ENCODE measurements at places on chromosomes 5 and 9.

GRCh38 chr9:114302727-114303126, 20.2 kb upstream of the ORM1 start:
- DNase-seq = no peak

GRCh38 chr5:123976379-123977033, 464.5 kb downstream of the CSNK1G3 start:
- DNase-seq = no peak

DNA sequence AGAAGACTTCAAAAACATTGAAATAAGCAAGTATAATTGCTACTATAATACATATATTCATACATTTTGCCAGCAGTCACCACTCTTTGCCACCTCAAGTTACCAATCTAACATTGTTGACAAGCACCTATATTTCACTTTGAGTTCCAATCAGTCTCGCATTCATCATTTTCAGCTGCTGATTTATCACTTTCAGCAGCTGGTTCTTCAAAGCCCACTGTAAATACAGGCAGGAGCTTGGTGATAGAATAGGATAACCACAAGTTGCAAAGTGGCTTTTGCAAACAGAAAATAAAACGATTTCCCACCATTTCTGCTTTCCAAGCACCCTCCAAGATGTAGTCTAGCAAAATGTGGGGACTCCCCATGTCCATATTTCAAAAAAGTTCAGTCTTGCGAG, 114.2 kb upstream of the ITGA1 start:
- no peak for DNase-seq

DNA sequence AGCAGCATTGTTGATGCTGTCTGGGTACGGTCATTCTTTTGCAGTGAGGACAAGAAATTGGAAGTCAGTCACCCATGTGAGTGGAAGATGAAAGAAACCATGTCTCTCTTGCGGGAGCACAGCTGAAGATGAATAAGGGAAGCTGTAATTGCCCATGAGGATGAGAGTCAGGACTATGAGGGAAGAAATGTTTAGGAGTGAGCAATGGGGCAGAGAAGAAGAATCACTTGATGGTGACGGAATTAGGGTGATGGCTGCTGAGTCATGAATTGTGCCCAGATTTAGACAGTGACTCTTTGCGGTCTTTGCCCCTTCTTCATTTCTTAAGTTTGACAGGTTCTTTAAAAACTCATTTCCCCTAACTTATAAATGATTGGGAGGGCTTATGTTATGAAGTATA, 183.3 kb downstream of the MAST4 start:
- no peak for DNase-seq

DNA sequence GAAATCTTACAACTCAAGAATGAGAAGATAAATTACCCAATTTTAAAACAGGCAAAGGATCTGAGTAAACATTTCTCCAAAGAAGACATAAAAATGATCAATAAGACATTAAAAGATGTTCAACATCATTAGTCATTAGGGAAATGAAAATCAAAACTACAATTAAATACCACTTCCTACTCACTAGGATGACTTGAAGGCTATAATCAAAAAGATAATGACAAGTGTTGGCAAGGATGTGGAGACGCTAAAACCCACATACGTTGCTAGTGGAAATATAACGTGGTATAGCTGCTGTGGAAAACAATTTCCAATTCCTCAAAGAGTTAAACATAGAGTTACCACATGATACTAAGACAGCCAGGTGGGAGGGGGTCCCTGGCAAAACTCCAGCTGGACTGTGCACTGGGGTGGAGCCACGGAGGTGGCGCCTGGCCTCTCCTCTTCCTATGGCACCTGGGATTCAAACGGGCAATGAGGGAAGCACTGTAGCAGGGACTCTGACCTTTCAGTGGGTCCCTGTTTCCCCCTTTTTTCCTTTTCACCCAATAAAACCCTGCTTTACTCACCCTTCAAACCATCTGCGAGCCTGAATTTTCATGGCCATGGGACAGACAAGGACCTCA, 5.9 kb downstream of the ARSB start:
- no peak for DNase-seq

- no peak for DNase-seq
These were observed 1035.3 kb downstream of the CDH12 start for GRCh38 chr5:21817668-21818369.

- no peak for DNase-seq
These were observed 478.7 kb downstream of the PRR16 start for GRCh38 chr5:120942596-120943350.
